AG09319 (cell line): ENCODE measurements at places on chromosomes 11 and 22.

DNA sequence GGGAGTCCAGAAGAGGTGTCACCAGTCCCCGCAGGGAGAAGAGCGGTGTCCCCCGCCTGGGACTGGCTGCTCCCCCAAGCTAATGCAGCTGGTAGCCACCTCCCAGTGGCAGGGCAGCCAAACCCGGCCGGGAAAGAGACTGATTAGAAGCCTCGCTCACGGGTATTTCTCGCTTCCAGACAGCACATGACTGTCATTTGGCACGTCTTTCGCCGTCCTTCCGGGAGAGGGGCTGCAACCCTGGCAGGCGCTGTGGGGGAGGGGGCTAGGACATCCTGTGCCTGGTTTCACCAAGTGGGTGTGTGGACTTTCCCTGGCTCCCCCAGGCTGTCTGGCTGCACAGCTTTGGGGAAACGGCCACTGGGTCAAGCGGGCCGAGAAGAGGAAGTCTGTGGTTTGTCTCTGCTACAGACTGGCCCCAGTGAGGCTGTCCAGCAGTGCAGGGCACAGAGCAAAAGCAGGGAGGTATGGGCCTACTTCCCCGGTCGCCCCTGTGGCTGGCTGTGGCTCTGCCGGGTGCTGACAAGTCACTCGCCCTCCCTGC lies 3.8 kb downstream of the CD81 start:
- no peak for DNase-seq

- no peak for DNase-seq
These were observed 20.0 kb downstream of the TPBGL start for GRCh38 chr11:75260396-75261170.

GRCh38 chr11:3201677-3202181 lies 16.9 kb downstream of the MRGPRG start:
- DNase-seq: no peak

DNA sequence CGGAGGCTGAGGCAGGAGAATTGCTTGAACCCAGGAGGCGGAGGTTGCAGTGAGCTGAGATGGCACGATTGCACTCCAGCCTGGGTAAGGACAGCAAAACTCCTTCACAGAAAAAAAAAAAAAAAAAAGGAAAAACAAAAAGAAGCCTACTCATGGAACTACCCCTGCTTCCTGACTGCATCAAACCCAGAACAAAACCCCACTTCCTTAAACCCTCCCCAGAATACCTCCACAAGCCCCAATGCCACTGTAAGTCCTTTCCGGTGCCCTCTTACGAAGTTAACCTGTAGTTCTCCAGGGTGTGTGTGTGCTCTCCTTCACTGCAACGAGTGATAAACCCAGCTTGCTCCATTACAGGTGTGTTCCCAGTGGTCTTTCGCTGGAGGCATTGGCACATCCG lies 8.6 kb upstream of the TOLLIP start:
- no peak for DNase-seq

GRCh38 chr22:33519974-33520903 lies 400.0 kb downstream of the LARGE1 start:
- DNase-seq: no peak

- DNase-seq: no peak
These were observed 21.3 kb upstream of the SLC5A1 start for GRCh38 chr22:32021716-32022115.

DNA sequence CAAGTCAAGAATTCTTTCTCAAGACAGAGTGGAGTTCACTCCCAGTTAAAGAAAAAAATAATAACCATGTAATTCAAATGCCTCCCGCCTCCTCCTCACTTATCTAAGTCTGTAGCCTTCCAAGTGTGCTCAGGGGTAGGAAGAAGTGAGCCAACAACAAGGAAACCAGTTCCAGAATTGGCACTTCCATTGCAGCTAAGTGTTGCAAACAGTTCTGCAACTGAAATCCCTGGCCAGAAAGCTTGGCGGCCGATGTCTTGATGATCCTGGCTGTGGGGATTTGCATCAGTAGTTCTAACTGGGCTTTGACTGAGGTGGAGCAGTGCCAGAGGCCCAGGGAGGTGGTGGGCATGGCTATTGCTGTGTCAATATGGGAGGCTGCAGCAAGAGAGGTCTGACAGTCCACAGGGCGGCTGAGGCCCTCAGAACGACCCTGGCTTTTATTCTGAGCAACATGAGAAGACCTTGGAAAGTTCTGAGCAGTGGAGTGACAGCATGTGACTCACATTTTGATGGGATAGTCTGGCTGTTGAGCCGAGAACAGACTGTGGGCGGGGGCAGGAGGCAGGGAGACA lies 19.2 kb downstream of the DHCR7 start:
- DNase-seq: no peak

GRCh38 chr22:21972293-21972779 lies 10.3 kb downstream of the TOP3B start:
- no peak for DNase-seq

DNA sequence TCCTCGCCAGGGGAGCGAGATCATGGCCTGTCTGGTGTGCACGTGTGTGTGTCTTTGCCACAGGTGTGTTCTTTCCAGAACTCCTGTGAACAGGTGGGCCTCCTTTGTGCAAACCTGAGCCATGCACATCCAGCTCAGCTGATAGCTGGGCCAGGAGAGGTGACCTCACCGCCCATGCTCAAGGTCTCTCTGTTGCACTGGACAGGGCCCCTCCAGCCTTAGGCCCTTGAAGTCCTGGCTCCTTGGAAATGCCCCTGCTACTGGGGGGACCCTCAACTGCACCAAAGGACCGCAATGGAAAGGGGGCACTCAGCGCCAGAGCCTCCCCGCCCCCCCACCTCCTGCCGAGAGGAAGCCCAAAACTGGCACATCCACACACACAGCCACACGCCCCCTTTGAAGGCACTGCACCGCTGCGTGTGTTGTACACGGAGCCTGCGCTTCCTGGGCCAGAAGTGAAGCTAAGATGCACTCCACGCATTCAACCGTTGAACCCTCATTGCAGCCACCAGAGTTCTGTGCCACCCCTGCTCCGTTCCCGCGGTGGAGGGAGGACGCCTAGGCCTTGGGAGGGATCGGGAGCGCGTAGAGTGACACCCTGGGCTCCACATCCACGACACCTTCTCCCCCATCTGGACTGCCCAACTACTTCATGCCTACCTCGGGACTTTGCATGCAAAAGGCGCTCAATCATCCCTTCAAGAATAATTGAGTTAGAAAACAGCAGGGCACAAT lies 16.4 kb upstream of the IL2RB start:
- DNase-seq: no peak

- DNase-seq: no peak
These were observed 194.0 kb downstream of the FAM76B start for GRCh38 chr11:95595541-95595940.

DNA sequence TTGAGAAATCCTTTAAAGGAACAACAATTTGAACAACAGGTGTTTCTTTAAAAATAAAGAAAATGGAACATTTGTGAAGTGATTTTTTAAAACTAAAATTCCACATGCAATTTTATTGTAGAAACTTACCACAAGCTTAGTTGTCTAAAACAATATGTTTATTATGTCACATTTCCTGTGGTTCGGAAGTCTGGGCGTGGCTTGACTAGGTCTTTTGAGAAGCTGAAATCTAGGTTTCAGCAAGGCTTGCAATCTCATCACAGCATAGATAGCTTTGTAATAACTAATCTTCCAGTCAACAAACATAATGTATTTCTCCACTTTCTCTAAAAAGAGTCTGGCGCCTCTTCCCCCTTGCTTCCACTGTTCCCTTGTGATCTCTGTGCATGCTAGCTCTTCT lies 27.0 kb downstream of the MS4A6A start:
- no peak for DNase-seq

GRCh38 chr11:121412711-121413415 lies 39.3 kb upstream of the SORL1 start:
- no peak for DNase-seq

DNA sequence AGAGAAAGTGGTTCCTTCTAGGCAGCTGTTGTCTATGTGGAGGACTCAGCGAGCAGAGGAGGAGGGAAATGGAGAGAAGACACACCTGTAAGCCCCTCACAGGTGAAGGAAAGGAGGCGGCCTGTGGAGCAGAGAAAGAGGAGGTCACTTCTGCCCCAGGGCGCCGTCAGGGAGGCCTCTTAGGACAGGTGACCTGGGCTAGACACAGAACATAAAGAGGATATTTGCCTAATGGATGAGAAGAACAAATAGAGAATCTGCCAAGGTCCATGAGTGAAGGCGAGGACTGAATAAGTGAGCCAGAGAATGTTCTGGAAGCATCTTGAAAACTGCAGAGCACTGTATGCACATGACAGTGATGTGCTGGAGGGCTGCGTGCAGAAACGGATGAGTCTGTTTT lies 2.2 kb upstream of the SCUBE1 start:
- DNase-seq: no peak

DNA sequence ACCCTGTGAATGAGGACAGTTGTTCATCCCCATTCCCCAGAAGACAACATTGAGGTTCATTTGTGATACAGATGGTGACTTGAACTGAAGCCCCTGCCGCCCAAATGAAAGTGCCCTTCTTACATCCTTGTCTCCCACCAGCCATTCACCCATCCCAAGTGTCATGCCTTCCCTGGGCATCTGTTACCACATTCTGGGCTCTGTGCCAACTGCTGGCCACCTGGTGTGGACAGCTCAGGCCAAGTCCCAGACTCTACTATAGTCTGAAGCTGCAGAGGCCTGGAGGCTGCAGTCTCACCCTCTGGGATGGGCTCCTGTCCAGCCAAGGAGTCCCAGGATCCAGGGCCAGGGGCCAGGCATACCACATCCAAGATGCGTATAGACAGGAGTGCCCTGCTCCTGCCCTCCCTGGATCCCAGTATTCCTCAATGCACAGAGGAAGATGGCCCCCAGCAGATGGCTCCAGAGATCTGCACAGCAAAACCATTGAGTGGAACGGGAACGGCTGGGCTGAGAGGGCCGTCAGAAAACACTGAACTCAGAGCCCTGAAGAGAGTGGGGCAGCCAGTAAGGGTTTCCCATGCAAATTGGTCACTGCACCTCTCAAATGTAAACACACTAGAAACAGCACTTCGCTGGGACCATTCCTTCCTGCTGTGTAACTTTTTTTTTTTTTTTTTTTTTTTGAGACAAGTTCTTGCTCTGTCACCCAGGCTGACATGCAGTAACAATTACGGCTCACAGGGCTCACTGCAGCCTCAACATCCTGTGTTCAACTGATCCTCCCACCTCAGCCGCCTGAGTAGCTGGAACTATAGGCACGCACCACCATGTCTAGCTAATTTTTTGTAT lies 22.8 kb downstream of the ARRB1 start:
- DNase-seq: no peak

DNA sequence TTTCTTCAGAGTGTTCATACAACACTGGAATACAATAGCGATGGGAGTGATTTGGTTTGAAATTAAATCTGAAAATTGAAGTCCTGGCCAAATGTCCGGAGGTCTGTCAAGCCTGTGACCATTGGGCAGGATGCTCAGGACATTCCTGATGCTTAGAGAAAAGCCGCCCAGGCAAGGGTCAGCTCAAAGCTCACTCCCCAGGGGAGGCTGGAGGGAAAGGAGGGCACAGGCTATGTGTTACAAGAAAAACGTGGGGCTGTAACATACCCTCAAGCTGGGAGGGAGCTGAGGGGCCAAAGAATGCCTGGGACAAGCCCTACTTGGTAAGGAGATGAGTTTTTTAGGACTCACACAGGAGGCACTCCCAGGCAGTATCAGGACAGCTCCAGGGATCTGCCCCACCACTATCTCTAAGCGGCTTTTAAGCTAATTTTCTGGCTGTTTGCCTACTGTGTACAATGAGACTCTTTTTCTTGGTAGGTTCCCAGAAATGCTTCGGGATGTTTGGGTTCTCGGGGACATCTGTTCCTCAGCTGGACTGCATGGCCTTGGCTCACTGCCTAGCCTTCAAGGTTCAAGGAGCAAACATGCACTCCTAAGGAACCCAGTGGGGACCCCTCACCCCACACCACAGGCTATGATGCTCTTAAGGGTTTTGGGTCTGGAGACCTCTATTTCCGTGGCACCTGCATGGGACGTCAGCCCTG lies 500.1 kb downstream of the BRD1 start:
- no peak for DNase-seq

GRCh38 chr22:42179616-42180015 lies 49.0 kb upstream of the CYP2D6 start:
- peak; percentile 56 for DNase-seq

DNA sequence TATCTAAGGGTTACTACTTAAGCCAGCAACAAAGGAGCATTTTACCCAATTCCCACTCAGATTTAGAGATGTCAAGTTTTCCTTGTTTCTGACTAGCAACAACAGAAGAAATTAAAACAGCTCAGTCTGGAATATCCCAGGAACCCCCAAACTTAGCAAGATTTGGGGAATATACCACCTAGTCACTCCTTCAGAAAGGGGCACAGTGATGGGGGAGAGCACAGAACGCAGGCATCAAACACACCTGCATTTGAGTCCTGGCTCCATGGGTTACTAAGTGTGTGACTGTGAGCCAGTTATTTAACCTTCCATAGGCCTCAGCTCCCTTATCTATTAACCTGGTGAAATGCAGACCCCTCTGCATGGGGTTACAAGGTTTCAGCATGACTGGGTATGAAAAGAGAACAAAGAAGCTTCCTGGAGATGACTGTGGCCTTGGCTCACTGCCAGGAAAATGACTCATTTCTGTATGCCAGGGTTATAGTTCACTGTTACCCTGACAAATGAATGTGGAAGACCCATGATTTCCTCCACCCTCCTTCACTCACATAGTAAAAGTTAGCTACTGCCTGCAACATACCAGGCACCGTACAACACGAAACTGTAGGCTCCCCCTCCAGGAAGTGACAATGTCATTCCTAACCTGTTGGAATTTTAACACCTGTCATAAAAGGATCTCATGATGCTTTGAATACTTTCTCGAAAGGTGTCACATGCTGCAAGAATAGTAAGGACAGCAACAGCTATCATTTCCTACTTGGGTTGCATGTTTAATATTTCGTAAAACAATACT lies 79.6 kb downstream of the ME3 start:
- no peak for DNase-seq

DNA sequence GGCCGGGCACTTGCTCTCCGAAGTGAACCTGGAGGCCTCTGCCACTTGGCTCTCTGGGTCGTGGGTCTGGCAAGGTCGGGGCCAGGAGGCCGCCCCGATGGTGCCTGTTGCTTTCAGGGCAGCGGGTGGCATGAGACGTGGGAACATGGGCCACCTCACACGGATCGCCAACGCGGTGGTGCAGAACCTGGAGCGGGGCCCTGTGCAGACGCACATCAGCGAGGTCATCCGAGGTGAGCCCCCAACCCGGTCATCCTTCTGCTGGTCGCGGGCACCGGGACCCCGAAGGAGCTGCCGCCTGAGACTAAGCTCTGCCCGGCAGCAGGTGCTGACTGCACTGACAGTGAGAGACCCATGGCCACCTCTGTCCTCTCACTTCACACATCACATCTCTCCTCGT lies 40.0 kb downstream of the SBF1 start:
- no peak for DNase-seq
